ENCODE measurements at places on chromosomes 2 and 18.

DNA sequence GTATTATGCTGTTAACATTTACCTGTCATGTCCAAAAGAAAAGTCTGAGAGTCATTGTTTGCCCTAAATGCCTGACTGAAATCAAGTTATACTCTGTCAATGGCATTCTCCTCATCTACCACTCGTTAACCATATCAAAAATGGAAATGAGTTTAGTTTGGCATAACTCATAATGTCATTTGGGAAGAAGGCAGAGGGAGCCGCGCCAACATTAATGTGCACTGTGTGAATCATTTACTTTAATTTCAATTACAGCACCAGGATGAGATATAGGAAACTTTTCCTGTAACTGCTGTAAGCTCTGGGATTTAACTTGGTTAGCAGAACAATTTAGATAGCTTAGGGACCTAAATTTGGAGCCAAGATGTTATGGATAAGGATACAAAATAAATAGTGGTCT, 871.2 kb upstream of the POU3F3 start:
- DNase-seq, result no peak

DNA sequence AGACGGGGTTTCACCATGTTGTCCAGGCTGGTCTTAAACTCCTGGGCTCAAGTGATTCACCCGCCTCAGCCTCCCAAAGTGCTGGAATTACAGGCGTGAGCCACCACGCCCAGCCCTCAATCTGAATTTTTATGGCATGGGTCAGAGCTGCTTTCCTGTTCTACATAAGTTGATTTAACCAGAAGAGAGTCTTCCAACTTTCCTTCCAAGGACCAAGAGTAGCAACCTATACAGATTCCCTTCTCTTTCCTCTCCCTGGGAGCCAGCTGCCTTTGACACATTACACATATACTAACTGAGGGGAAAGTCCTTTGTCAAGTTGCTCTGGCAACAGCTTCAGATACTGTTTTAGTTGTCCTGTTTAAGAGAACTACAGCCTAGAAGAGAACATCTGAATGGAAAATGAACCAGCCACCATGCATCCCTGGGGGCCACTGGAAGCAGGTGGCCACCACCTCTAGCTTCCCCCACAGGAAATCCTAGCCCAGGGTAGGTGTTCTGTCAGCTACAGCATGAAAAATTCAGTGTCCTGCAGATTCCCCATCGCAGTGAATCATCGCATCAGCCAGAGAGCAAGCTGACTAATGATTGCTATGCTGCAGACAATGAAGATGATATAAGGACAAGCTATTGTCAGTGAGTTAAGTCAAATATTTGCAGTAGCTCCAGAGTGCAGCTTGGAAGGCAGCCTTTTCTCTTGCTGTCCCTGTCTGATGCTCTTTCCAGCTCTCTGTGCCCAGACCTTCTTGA, 62.9 kb downstream of the POMC start:
- no peak for DNase-seq

DNA sequence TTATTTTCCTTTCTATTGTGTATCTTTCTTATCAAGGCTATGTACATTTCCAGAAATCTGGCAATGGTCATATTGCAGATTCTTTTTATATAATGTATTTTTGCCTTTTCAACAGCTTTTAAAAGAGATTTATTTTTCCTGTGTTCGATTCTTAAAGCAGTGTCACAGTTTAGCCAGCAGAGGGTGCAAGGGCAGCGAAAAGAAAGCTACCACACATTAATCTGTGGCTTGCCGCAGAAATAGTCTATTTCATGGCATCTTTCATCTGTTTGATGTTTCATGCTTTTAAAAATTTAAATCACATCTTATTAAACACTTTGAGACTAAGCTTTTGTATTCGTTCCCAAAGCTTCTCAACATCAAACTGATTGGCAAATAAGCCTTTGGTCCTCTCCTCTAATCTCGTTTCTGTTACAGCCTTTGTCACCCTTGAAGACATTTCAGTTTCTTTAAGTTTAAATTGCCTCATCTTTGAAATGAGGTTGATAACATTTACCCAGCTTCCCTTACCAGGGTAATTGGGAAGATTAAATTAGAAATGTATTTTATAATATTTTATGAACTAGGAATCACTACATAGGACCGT, 73.3 kb downstream of the PIK3C3 start:
- peak; percentile 35 for DNase-seq

DNA sequence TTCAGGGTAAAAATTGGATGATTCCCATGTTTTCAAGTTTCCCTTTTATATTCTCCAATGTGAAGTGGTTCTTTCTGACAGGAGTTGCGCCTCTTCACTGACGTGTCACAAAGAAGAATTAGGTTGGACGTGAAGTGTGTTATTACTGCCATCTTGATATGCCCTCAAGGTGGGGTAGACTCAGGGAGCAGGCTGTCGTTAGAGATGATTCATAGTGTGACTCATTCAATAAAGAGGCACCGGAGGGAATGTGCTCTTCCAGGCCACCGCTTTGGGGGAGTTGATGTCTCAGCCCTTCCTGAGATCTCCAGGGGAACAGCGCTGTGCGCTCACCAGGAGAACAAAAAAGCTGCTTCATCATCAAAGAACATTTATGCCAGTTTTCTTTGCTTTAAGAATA, 3.6 kb upstream of the DGKD start:
- DNase-seq, result no peak

DNA sequence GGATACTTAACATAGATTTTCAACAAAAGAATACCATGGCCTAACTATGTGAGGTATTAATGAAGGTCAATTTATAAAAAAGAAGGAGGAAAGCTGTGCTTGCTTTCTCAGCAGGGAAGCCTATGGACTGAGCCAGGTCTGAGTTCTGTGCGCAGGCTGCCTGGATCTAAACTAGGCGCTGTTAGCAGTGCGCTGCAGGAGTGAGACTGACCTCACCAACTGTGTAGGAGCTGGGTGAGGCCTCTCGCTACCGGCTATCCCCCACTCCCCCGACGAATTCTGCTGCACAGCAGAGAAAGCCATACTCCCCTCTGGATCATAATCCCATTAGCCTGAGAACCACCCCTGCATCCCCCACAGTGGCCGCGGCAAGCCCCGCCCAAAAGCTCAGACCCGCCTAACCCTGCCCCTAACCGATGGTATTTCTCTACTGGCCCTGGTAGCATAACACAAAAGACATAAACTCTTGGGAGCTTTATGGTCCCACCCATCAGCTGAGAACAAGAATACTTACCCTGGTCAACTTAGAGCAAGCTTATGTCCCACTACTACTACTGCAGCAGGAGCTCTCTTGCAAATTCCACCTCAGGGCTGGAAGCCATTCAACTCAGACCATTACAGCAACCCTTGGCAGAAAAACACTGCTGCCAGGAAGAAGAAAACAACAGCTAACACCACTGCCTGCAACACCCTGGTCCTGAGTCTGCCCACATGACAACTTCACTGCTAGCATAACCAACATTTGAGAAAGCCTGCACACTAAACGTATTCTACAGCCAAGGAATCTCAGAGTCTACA, 28.0 kb downstream of the SULT1C2 start:
- DNase-seq, result no peak

- peak; percentile 13 for DNase-seq
Observed at GRCh38 chr18:38611036-38611964, 1045.7 kb upstream of the CELF4 start.

DNA sequence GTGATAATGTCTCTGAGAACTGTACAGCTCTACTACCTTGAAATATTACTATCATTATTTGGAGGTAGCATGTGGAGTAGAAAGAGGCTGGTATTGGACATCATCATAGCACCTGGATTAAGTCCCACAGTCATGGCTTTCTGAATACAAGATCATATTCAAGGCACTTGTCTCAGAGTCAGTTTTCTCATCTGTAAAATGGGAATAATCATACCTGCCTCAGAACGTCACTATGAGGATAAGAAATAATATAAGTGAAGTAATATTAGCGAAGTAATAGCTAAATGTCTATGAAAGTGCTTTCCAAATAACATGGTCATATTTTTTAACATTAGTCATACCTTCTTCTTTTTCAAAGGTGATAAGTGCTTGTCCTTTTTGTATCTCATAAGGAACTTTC, 11.0 kb downstream of the NMI start:
- no peak for DNase-seq

DNA sequence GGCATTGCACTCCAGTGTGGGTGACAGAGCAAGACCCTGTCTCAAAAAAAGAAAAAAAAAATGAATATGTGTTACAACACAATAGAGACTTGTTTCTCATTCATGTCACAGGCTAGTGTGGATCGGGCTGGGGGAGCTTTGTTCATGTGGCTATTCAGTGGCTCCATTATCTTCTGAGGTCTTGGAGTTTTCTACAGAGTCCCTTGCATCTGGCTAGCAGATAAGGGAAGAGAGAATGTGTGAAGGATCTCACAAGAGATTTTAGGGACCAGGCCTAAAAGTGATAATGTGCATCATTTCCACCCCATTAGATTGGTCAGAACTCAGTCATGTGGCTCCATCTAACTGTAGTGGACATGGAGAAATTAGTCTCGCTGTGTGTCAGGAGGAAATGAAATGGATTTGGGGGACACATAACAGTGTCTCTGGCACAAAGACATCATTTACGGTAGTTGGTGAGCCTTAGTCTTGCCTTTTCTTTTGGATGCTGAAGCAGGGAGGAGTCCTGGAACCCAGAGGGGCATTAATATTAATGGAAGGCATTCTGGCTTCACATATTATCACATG, 32.4 kb upstream of the CASP10 start:
- no peak for DNase-seq

GRCh38 chr18:69628774-69629359, 228.2 kb downstream of the DOK6 start:
- DNase-seq, result no peak

DNA sequence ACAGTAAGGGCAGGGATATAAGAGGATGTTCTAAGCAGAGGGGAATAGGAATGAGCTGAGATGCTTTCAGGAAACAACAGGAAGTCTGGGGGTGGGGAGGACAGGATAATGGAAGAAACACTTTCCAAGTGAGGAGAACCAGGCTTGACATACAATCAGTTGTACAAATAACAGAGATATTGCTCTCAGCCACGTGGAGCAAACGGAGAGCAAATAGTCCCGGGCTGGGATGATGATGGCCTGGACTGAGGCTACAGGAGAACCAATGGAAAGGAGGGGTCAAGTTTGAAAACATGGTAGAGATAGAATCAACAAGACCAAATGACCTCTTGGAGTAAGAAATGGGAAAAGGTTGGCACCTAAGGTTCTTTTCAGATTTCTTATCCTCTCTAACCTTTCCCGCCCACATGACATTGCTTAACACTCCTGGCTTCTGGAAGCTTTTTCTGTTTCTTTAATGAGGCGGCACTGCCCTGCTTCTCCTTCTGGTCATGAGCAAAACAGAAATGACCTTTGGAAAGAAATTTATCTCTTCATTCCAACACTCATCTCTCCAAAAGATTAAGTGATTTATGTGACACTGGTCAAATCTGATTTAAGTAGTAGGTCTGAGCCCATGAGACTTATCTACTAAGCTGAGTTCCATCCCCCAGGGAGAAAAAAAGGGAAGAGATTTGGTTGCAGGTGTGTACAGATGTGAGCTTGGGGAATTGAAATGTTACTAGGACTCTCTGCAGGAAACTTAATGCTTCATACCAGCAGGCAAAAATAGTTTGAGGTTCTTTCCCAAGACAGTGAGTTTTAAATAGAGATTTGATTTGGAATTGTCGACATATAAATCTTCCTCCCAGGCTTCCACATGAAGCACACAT, 442.9 kb upstream of the HNRNPA3 start:
- DNase-seq, result no peak

DNA sequence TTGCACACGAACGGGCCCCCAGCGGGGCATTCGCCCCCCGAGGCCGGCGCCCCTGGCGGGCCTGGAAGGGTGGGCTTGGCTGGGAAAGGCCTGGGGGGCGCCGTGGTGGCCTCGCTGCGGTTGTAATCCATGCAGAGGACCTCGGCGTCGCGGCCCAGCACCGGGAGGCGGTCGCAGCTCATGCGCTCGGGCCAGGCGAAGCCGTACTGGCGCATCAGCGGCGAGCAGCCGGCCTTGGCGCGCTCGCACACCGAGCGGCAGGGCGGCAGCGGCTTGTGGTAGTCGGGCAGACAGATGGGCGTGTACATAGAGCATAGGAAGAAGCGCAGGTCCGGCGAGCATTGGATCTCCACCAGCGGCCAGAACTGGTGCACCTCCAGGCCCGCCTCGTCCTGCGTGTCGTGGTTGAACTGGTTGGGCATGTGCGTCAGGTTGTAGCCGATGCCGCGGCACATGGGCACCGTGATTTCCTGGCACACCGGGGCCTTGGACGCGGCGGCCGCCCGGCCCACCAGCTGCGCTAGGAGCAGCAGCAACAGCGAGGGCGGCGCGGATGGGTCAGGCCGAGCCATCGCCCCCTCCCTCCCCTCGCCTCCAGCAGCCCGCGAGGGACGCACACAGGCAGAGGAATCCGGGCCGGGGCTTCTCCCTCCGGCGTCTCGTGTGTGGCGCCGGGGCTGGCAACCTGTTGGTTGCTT, 1.4 kb downstream of the FZD5 start:
- peak; percentile 31 for DNase-seq

DNA sequence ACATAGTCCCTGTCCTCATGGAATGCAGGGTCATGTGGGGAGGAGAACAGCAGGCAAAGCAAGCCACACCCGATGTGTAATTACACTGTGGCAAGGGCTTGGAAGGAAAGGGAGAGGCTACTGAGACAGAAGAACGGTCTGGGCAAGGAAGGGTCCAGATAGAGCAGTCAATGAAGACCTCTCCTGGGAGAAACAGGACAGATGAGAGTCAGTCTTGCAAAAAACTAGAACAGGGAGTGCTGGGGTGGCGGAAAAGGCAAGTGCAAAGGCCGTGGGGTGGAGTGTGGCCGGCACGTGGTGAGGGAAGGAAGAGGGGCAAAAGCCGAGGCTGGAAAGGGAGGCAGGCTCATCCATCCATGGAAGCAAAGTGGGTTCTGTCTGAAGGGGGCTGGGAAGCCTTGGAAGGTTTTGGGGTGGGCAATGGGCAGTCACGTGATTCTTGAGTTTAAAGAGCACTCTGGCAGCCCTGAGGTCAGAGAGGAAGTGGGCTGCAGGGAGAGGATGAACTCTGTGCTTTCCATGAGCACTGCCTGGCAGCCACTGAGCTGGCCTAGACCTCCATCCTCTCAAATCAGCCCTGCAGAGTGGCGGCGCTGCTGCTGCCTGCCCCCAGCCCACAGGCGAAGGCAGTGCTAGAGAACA, 182.2 kb downstream of the INHBB start:
- DNase-seq, result no peak

GRCh38 chr18:59352250-59352855, 6.7 kb downstream of the LMAN1 start:
- DNase-seq, result no peak

- no peak for DNase-seq
Observed at GRCh38 chr2:66134138-66134701, 300.7 kb upstream of the MEIS1 start.

DNA sequence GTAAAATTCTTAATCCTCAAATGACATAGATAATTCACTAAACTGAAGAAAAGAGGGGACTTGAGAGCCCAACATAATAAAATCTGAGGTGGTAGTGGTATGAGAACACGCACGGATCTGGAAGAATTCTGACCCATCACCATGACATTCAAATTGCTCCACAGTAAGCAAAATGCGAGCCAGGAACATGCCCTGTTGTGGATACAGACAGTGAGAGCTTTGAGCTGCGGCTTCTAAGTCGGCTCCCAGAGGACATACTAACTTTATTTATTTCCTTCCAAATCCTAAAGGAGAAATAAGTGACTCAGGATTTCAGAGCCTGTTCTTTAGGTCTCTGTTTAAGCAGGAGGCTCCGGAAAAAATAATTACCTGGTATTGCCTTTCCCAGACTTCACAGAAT, 143.4 kb upstream of the SMAD7 start:
- DNase-seq, result no peak

All from GM10248 (cell line).